ENCODE measurements at places on chromosomes 5 and 9.

DNA sequence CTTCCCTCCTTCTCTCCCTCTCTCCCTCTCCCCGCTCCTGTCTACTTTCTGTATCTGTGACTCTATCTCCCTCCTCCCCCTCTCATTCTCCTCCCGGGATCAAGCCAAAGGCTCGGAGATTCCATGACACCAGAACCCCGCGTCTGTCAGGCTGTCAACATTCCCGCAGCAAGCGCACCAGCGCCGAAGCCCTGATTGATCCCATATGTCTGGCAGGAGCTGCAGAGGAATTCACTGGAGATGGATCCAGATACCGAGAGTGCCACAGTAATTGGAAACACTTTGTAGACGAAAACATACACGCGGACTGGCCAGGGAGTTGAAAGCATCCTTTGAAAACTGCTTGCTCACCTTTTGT lies 300 bp upstream of the SVEP1 start:
- DNase-seq: peak; percentile 97

- DNase-seq: no peak
Observed at GRCh38 chr9:37528652-37529471, 43.1 kb downstream of the POLR1E start.

GRCh38 chr9:128558431-128559310 lies 6.3 kb downstream of the SPTAN1 start:
- DNase-seq: peak; percentile 88

- no peak for DNase-seq
Observed at GRCh38 chr5:158414780-158415179, 555.8 kb upstream of the CLINT1 start.

DNA sequence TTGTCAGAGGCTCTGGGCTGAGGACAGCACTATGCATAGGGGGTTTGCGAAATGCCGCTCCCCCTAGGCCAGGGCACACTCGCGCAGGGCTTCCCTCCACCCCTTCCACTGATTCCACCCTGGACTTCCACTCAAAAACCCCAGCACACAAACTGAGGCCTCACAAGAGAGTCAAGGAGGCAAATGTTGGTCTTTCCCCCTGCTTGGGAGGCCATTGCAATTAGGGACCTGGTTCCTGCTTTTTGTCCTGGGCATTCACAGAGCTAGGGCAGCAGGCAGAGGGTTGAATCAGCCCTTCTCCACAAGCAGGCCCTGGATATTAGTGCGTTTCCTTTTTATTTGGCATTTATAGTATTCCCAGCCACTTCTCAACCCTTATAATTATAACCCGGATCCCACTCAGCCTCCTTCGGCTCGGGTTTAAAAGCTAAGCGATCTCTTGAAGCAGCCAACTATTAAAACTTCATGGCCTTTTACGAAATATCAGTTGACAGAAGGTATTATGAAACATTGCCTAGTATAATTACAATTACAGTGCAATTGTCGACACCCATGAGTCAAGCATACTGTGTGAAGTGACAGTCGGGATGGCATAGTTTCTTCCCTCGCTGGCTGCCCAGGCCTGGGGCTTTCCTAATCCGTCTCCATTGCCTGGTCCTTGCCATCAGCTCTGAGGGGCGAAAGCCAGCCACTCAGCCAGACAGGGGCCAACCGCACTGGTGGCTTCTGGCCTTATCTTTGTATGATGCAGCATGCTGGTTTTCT lies 285.5 kb upstream of the MAP3K1 start:
- no peak for DNase-seq

- DNase-seq: no peak
Observed at GRCh38 chr9:37425298-37425752, 2.8 kb downstream of the GRHPR start.

- DNase-seq: no peak
Observed at GRCh38 chr5:142087920-142088679, 20.5 kb upstream of the NDFIP1 start.

DNA sequence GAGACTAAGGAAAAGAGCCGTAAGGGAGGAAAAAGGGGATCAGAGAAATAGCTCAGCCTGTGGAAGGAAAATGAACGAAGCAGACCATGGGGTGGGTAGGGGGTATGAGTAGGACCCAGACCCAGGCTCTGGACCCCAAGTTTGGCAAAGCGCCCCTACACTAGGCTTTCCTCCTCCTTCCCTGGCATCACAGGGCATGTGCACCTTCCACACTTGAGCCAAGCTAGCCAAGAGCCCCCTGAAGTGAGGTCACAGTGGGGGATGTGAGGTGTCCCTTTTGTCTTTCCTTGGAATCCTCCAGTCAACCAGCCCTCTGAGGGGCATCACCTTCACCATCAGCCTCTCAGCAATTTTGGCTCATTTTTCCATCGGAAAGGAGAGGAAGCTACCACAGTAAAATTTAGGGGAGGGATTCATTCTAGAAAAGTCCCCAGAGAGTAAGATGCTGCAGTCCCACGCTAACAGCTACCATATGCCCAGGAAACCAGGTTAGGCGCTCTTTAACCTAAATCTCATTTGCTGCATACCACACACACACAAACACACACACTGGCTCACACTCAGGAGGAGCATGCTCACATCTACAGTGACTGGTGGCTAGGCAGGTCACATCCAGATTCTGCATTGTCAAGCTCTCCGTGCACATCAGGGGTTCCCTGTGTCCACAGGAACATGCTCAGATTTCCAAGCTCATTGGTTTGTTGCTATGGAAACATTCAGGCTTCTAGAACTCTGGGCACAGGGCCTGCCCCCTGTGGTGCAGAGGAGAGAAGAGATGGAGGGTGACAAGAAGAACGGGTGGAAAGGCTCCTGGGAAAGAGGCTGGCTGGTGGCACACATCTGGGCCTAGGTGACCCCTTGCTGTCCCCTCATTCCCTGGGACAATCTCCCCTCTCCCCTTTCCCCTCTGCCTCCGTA lies 9.9 kb downstream of the REEP2 start:
- DNase-seq: peak; percentile 44

GRCh38 chr9:120465685-120466407 lies 114.1 kb downstream of the CDK5RAP2 start:
- DNase-seq: no peak

- DNase-seq: no peak
Observed at GRCh38 chr5:165525271-165525670, 2019.9 kb downstream of the MAT2B start.

DNA sequence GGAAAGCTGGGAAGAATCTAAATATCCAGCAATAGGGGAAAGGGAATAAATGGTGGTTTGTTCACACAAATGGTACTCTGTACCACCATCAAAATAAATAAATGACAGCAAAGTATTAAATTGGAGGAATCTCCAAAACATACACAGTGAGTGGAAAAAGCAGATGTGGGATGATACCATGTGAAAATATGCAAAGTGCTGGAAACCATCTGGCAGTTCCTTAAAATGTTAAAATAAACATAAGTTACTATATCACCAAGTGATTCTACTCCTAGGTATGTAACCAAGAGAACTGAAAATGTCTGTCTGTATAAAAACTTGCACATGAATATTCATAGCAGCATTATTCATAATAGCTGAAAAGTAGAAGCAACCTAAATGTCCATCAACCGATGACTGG lies 41.9 kb upstream of the TEX48 start:
- no peak for DNase-seq

DNA sequence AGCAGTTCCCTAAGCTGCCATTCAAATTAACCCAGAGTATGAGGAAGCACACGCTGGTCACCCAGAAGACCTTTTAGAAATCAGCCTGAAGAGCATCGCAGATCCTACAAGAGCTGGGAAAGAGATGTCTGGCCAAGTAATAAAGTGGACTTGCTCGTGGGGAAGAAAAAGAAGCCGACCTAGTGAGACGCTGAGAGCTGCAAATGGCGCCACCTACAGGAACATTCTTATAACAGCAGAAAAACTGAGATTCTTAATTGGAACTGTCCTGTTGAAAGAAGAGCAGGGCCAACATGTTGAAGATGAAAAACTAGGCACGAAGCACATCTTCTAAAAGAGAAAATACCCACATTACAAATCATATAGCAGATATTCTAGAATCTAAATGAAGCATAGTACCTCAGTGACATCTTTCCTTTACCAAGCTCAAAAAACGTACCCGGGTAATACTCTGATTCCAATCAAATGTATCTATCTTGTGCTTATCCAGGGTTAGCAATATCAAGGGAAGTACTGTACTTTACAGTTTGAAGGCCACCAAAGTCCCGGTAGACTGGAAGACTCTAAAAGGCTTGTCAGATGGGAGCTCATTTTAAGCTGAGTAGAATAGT lies 3.9 kb upstream of the GNAQ start:
- DNase-seq: peak; percentile 69

DNA sequence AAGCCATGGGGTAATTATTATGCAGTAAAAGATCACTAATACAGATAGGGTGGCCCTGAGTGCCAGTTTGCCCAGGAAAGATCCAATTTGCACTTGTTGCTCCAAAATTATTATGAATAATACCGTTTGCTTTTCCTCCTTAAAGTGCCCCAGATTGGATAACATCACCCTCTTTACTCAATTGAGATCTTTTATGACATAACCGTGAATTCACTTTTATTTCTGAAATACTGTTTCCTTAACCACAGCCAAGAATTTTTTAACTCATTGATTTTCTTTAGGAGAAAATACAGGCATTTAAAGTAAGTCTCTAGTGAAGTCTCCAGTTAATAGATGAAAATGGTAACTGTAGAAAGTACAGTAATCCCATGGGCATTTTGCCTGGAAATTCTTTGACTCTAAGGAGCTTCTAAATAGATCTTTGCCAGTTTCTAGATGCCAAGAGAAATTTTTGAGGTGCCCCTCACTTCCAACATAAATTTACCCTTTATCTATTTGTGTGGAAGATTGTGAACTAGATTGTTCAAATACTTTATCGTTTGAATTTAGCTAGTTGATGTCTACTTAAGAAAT lies 99.2 kb downstream of the UHRF2 start:
- DNase-seq: no peak

DNA sequence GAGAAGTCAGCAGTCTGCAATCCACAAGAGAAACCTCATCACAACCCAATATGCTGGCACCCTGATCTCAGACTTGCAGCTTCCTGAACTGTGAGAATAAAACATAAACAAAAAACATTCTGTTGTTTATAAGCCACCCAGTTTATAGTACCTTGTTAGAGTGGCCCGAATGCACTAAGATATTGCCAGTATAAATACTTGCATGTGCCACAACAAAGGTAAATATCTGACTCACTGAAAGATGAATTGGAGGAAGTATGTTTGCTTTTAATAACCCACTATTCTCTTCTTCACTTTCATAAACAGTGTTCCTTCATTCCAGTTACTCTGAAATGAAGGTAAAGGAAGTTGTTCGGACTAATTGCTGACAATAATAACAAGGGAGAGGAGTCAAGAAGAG lies 1163.4 kb upstream of the CDH6 start:
- no peak for DNase-seq

- no peak for DNase-seq
Observed at GRCh38 chr9:38026840-38027527, 42.0 kb downstream of the SHB start.

GRCh38 chr5:84445049-84445685 lies 60.5 kb upstream of the EDIL3 start:
- no peak for DNase-seq

DNA sequence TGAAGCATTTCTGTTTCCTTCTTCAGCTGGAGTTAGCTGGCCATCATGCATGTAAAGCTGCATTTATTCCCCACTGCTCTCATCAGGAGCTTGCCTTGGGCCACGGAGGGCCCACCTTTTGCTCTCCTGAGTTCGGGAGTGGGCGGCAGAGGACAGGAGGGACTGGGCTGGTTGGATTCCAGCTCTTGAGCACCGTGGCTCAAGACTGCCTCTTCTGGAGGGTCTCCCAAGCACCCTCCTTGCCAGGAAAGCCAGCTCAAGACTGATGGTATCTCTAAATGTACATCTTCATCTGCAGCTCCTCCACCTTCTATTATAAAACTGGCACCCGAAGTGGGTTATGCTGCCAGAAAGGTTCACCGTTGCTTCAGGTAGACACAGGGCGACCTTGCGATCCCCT lies 399.6 kb upstream of the IRX1 start:
- no peak for DNase-seq

GRCh38 chr9:112361601-112362000 lies 18.3 kb upstream of the HSDL2 start:
- no peak for DNase-seq

DNA sequence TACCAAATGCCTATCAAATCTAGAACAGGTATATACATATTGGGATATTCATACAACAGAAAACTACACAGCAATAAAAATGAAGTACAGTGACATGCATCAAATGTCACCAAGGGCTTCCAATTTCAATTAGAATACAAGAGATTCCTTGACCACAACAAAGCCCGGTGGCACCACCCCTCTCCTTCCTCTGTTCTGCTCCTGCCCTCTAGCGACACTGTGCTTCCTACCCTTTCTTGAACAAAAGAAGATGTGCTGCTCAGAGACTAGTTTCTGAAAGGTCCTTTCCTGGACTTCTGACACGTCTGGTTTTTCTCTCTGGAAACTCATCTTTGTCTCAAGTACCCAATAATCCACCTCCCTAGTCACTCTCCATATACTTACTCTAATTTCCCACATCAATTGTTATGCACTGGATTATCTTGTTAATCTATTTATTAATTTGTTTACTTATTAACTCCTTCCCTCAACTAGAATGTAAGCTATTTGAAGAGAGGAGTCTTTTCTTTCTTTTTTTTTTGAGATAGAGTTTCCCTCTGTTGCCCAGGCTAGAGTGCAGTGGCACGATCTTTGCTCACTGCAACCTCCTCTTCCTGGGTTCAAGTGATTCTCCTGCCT lies 70.4 kb upstream of the CTSV start:
- peak; percentile 81 for DNase-seq

DNA sequence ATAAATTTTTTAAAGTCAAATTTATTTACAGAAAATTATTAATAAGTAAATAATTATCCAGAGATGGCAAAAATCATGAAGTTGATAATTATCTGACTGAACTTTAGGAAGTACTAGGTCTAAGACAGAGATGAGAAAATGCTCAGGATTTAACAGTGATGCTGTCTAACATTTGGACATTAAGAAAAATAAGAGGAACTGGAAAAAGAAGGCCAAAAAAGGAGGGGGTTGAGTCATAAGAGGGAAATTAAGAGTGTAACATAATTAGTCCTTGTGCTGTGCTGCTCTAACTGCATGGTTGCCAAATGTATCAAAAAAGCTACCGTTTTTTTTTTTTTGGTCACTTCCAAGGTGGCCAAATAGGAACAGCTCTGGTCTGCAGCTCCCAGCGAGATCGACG lies 35.4 kb upstream of the TUT7 start:
- DNase-seq: no peak

GRCh38 chr9:89725271-89725670 lies 120.5 kb downstream of the GADD45G start:
- no peak for DNase-seq

GRCh38 chr5:170885809-170886208 lies 24.0 kb downstream of the RANBP17 start:
- no peak for DNase-seq

Data from islet precursor cell (in vitro differentiated cells).